ENCODE measurements at places on chromosomes 13 and 19.
A peak's percentile ranks its signal among the peaks of the same experiment; 100 is the strongest.

- no peak for DNase-seq
Measured at GRCh38 chr13:22229916-22230315, 559.0 kb downstream of the FGF9 start.

- no peak for DNase-seq
Measured at GRCh38 chr19:1008268-1009040, 8.2 kb downstream of the GRIN3B start.

- DNase-seq = peak; percentile 96
Measured at GRCh38 chr19:3683405-3684053, 16.7 kb downstream of the PIP5K1C start.

DNA sequence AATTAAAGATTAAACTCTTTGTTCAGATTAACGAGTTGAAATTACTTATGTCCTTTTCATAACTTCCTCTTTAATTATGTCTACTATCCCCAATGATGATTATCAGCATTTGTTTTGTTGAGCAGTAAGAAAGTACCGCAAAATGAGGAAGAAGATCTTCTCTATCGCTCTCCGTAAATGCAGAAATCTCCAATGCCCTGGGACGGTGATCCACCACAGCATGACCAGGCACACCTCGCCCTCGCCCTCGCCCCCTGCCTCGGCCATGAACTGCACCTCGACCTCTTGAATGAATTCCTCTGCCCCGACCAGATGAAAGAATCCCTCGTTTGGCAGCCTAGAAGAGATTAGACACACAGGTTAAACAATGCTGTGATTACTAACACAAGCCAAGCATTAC lies 69.1 kb downstream of the RBM26 start:
- no peak for DNase-seq

DNA sequence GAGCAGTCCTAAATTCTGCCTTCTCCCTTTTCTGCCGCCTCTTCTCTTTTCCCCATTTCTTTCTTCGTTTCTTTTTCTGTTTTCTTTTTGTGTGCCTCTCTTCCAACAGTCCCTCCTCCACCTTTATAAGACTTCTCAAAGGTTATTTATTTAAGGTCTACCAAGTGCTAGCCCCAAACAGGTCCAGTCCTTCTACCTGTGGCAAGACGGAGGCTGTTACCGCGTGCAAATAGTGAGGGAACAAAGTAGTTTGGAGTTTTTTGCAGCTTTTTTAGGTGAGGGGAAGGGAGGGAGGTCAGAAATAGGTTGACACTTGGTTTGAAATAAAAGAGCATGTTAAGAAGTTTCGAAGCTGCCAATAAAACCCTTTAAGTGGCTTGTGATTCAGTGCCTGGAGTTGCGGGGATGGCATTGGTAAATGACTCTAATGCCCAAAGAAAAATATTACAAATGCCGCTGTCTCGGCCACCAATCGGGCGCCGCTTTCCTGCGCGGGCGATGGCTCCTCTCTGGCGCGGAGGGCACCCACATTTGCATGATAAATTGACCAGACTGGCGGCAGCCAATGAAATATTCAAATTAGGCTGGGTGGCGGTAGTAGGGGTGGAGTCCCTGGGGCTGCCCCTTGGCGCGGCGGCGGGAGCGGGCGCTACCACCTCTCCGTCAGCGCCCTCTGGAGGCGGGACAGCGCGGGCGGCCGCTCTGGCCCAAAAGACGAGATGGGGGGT lies 7.5 kb upstream of the TSHZ3 start:
- DNase-seq = no peak

- no peak for DNase-seq
Measured at GRCh38 chr19:57406516-57407123, 4.3 kb upstream of the ZNF17 start.

GRCh38 chr13:109913186-109913585 lies 126.8 kb upstream of the IRS2 start:
- DNase-seq = no peak

DNA sequence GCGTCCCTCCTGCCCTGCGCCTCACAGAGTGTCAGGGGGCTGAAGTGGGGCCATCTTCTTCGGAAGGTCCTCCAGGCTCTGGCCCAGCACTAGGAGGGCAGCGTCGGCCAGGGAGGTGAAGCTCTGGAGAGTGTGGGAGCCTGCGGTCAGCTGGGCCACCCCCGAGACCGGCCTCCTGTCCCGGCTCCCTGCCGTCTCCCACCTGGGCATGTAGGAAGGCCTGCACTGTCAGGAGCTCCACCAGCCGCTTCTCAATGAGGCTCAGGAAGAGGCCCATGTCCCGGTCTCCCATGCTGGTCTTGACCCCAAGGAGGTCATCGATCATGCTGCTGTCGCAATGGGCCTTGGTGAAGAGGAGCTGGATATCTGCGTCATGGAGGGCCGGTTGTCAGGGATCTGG lies 27.4 kb upstream of the EMP3 start:
- DNase-seq = no peak

DNA sequence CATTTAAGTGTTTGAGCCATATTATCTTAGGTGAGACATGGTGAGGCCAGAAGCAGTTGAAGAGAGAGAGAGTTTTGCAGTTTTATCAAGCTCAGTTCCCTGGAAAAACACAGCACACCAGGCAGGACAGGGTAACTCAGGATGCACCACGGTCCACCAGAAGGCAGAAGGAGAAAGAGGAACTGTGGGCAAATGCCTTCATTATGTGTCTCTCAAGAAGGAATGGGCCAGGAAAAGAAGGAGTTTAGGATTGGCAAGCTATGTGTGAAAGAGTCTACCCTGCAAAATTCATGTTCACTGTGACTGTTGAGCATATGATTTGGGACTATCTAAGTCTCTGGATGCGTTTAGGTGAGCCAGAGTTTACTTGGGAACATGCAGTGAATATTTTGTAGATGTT lies 934.5 kb upstream of the MIR17HG start:
- DNase-seq = no peak

DNA sequence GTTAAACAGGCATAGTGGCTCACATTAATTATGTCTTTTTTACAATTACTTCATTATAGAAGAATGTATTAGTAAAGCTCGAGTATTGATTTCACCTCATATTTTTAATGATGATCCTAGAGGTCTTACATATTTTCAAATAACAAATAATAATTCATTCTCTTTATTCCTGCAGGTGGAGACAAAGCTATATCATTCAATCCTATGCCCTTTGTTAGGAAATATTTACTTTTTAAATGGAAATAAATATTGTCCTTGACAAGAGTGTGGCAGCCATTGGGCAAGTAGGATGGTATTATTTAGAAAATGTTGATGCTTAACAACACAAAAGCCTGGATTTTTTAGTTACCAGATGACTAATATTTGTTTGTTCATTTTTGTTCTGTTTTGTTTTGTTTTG lies 127.6 kb downstream of the COG6 start:
- no peak for DNase-seq

- DNase-seq = no peak
Measured at GRCh38 chr13:51902776-51903175, 41.0 kb downstream of the CCDC70 start.

- DNase-seq = no peak
Measured at GRCh38 chr19:49573009-49573408, 7.3 kb downstream of the NOSIP start.

DNA sequence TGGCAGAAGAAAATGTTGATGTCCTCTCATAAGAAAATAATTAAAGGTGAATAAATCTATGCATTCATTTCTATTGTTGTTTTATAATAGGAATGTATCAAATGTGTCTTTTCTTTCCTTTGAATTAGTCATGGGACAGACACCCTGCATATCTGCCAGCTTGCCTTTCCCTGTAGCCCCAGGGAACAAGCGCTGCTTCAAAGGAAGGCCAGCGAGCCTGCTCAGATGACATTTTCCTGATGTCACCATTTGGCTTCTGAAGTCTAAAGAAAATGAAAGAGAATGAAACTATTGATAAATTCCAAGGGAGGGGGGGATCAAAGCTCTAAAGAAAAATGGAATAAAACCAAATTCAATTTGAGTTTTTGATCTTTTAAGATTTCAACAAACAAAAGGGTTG lies 574.8 kb downstream of the IRS2 start:
- no peak for DNase-seq

DNA sequence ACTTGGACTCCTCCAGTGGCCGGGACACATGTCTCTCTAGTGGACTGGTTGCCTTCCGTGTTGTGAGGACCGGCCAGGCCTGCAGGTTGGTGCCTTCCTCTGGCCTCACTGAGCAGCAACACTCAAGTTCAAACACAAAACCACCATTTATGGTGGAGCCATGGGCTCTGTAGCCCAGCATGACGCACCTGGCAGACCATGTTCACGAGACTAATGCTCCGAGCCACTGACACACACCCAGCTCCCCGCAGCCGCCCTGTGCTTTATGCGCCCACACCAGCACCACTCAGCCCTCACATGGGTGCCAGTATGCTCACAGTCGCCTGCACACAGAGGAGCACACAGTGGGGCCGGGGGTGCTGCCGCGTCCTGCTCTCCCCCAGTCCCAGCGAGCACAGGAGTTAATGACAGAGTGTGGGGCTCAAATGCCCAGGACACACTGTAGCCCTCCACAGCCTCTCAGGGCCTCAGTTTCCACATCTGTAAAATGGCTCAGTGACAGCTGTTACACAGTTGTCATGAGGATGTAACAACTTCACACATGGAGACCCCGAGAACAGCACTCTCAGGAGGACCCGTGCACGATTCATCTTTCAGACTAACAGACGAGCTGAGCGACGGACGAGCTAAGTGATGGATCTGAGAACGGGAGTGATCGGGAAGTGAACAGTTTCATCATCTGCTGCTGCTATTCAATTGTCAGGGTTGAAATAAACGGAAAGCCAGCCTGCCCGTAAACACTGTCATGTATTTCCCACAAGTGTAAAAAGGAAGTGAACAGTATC lies 7.8 kb downstream of the GAS6 start:
- no peak for DNase-seq

DNA sequence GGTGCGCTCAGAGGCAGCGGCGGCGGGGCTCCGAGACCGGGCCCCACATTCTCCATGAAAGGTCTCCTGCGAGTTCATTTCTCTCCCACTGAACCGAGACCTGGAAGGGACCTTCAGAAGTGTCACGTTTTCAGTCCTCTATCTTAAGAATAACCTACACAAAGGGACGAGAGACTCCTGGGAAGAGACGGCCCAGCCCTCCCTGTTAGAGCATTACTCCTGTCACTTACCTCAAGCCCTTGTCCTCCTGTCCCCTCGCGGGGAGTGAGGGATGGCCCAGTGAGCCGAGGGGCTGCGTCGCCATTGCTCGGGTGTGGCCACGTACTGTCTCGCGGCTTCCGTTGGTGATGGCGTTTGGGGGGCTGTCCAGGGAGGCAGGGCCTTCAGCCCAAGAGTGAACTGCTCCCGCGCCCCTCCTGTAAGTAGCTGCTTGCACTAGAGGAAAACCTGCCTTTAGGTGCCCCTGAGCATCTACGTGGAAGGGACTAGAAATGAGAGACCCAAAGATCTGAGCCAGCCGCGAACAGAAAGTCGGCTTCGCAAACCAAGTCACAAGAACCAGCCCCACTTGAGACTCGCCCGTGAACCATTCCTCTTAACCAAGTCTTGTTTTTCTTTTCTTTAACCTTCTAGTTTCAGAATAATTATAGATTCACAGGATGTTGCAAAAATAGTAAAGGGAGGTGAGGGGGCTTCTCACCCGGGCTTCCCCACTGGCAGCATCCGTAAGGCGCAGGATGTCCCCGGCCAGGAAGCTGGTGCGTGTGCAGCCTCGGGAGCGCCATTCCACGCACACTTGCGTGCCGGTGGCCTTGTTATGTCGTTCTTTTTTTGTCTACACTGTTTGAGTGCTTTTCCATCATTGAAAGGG lies 21.1 kb upstream of the NDUFS7 start:
- DNase-seq = no peak

- no peak for DNase-seq
Measured at GRCh38 chr13:46778095-46778494, 18.9 kb downstream of the ESD start.

DNA sequence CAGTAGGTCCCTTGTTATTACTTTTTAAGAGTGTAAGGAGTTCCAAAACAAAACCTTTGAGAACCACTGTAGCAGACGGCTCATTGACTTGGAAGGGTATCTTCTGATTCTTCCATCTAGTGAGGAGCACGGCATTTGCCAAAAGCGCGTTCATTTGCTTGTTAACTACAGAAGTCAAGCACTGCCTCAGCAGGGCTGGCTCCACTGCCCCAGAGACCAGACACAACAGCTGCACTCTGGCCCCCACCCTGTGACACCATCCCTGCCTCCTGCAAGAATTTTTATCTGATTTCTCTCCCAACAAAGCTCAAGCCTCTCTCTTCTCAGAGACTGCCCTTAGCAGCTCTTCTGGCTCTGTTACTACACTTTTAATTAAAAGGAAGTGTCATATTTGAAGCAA lies 20.7 kb upstream of the XPO4 start:
- DNase-seq = peak; percentile 50

DNA sequence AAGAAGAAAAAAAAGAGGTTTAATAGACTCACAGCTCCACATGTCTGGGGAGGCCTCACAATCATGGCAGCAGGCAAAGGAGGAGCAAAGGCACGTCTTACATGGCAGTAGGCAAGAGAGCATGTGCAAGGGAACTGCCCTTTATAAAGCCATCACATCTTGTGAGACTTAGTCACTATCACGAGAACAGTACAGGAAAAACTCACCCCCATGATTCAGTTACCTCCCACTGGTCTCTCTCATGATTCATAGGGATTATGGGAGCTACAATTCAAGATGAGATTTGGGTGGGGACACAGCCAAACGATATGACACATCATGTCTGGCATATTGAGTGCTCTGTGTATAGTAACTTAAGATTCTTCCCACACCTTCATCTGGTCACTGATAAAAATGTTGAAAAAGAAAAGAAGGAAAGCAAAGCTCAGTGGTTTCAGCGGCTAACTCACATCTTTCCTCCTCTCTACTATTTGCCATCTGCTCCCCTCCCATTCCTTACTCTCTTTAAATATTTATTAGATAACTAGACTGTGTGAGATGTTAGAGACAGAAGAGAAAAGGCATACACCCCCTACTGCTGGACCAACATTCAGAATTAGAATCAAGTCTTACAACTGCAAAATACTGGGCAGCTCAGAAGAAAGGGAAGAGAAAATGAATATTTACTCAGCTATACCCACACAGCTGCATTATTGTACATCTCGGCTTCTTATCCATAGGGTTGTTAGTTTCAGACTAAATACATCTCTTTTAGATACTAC lies 60.1 kb upstream of the AKAP11 start:
- no peak for DNase-seq

DNA sequence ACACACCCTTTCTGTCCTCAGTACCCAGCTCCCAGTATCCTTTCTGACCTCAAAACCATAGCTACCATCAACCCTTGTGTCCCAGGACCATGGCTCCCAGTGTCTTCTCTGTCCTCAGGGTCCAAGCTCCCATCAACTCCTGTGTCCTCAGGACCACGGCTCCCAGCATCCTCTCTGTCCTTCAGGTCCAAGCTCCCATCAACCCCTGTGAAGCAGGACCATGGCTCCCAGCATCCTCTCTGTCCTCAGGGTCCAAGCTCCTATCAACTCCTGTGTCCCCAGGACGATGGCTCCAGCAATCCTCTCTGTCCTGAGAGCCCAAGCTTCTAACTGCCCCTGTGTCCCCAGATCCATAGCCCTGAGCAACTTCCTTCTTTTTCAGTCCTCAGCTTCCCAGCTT lies 1.7 kb upstream of the CADM4 start:
- no peak for DNase-seq

GRCh38 chr13:111853721-111854120 lies 213.2 kb upstream of the SOX1 start:
- peak; percentile 48 for DNase-seq

GRCh38 chr19:28257396-28257795 lies 955.6 kb downstream of the UQCRFS1 start:
- no peak for DNase-seq

GRCh38 chr19:41031916-41032315 lies 40.8 kb downstream of the CYP2B6 start:
- DNase-seq = no peak

Measured in chondrocyte (in vitro differentiated cells).